Stimulated activated CD4-positive, alpha-beta T cell treated with anti-CD3 and anti-CD28 coated beads, Interleukin-1b, Interleukin-23, amount 100 ng/mL, for 1 hour (primary cell): ENCODE measurements at places on chromosomes 1 and 21.

GRCh38 chr1:70333245-70333644 is 21.3 kb downstream of the ANKRD13C start:
- DNase-seq, result no peak

DNA sequence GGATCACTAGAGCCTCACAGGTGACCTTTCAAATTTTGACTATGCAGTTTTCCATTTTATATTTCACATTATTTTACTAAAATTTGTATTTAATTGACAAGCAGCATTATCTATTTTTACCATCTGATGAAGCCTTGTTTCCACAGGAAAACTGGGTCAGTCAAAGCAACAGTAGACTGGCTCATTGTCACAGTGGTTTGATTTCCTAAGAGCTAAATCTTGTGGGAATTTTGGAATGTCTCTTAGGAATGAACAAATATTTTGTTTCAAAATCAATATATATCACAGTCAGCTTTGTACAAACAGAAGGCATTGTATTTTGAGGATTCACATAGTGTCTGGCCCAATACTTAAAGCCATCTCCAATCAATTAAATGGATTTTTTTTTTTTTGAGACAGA is 152.6 kb upstream of the RNPC3 start:
- no peak for DNase-seq

DNA sequence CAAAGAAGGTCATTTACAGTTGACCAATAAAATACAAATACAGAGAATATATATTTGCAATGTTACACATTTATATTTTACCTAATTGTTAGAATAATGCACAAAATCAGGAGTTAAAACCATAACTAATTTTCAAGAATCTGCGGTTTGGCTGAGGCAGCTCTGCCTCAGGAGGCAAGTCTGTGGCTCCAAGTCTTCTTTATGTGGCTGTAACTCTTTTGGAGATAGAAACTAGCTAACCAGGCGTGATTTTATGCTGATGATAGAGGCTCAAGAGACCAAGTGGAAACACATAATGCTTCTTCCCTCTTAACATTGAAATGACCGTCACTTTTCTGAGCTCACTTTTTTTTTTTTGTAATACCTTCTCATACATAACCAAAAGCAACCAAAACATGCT is 744.7 kb upstream of the CXADR start:
- no peak for DNase-seq

DNA sequence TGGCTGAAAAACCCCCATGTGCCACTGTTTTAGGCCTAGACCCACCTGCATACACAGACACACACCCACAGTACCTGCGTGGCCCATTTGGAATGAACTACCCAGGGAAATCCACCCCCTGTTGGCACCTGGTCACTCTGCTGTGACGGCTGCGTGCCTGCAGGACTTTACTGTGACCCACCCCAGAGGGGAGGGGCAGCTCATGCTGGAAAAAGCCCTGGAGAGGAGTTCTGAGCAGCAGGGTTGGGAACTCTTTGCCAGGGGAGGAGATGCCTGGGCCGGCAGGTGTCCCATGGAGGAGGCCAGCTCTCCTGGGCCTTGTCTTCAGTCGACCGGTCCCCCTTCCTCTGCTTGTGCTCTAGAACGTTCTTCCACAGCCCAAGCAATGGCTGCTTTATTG is 87.3 kb upstream of the CSF3R start:
- no peak for DNase-seq

- DNase-seq, result no peak
These were observed 7.6 kb upstream of the DDI2 start for GRCh38 chr1:15609631-15610030.
